ENCODE measurements at places on chromosomes 5 and 9. TPM values are rescaled to one million over a fixed set of nuclear protein-coding genes. Genes with fewer than 3 reads are reported as not detected.

GRCh38 chr5:164119806-164120447 is 614.5 kb downstream of the MAT2B start:
- H3K27ac ChIP-seq: no peak overlapping the region
- no peaks in the 10 kb centered on the region for H3K27me3 ChIP-seq
- H3K4me1 ChIP-seq: no peaks in the 10 kb centered on the region
- no peaks in the 10 kb centered on the region for H3K36me3 ChIP-seq
- DNase-seq: no peak

- no peaks in the 10 kb centered on the region for H3K4me1 ChIP-seq
- H3K36me3 ChIP-seq: no peaks in the 10 kb centered on the region
- H3K4me3 ChIP-seq: no peak overlapping the region
- no peak for DNase-seq
Observed at GRCh38 chr5:112594095-112594850, 143.4 kb upstream of the APC start.

GRCh38 chr5:62626534-62626933 is 47.9 kb downstream of the LRRC70 start:
- no peak overlapping the region for H3K27ac ChIP-seq
- H3K4me1 ChIP-seq: no peaks in the 10 kb centered on the region
- DNase-seq: no peak
- no peak overlapping the region for H3K4me3 ChIP-seq
- peaks cover 1% of the 10 kb centered on the region for H3K36me3 ChIP-seq

DNA sequence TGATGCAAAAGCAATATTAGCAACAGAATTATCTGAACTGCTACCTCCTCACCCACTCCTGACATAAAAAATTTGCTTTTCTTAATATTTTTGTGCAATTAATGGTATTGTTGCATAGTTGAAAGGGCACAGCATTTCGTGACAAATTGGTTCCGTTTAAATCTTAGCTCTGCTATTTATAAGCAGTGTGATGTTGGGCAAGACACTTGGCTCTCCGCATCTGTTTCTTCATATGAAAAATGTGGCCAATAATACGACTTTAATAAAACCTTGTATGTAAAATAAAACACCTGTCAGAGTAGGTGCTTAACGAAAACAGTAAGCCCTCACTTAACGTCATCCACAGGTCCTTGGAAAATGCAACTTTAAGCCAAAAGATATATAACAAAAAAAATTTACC is 4.2 kb downstream of the TMEM167A start:
- H3K27me3 ChIP-seq: no peaks in the 10 kb centered on the region
- H3K36me3 ChIP-seq: no peaks in the 10 kb centered on the region
- DNase-seq: no peak
- no peak overlapping the region for H3K4me3 ChIP-seq

DNA sequence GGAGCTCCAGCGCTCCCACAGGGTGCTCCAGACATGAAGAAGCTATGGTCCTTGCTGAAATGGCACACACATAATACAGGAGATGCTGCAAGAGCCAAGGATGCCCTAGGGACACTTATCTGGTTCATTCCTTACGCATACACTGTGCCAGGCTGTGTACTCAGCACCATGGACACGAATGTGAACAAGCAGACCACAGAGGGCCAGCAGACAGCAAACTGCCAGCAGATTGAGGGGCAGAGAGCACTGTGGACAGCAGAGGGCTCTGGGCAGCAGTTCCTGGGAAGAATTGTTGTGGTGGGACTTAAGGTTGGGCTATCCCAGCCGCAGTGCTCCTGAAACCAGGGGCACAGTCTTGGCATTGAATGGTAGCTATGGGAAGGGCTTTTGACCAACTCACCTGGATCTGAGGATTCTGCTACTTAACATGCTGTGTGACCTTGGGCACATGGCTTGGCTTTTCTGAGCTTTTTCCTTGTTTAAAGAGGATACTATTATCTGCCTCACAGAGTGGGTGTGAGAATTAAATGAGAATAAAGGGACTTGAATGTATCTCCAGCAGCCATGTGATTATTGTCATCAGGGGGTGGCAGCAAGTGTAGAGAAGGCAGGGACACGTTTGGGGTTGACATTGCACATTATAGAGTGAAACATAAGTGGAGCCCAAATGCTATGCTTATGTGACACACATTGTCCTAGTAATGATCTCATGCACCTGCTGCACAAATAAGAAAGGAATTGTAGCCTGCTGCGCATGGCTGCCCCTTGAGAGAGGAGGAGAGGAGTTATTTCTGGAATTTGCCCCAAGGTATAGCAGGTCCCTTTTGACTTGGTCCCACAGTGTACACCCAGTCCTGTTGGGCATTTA is 30.1 kb downstream of the PPARGC1B start:
- H3K4me3 ChIP-seq: no peak overlapping the region
- H3K4me1 ChIP-seq: no peaks in the 10 kb centered on the region
- no peaks in the 10 kb centered on the region for H3K27me3 ChIP-seq

- no peak overlapping the region for H3K4me3 ChIP-seq
- no peaks in the 10 kb centered on the region for H3K4me1 ChIP-seq
- no peaks in the 10 kb centered on the region for H3K36me3 ChIP-seq
- H3K27ac ChIP-seq: no peak overlapping the region
- H3K27me3 ChIP-seq: no peaks in the 10 kb centered on the region
Observed at GRCh38 chr5:102599289-102599688, 100.5 kb upstream of the SLCO6A1 start.

DNA sequence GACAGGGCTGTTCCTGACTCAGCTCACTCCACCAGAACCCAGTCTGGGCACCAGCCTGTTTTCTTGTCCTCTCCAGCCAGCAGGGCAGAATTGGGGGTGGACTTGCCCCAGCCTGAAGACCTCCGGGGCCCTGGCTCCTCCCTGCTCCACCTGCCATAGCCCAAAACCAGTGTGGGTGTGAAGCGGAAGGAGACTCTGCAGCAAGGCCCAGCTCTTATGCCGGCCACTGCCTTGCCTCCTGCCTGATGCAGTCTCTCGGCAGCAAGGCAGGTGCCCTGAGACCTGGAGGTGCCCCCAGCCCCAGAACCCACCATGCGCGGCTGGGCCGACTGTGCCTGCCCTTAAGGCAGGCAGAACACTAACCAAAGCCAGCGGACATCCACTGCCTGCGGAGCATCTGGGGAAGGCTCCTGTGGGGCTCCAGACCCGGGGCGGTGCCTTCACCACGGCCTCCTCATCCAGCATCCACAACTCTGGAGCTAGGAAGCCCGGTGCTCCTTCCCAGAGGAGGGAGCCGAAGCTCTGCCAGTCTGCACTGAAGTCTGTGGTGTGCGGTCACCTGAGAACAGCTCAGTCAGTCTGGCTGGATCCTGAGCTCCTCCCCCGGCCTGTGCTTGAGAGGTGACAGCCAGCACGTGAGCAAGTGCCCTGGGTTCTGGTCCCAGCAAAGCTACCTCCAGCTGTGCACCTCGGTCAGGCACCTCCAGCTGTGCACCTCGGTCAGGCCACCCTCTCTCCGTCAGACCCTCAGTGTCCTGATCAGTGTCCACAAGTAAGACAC is 116.7 kb downstream of the ADAMTS2 start:
- H3K36me3 ChIP-seq: no peaks in the 10 kb centered on the region
- H3K4me1 ChIP-seq: no peaks in the 10 kb centered on the region
- H3K27ac ChIP-seq: no peak overlapping the region
- DNase-seq: no peak
- H3K27me3 ChIP-seq: no peaks in the 10 kb centered on the region

DNA sequence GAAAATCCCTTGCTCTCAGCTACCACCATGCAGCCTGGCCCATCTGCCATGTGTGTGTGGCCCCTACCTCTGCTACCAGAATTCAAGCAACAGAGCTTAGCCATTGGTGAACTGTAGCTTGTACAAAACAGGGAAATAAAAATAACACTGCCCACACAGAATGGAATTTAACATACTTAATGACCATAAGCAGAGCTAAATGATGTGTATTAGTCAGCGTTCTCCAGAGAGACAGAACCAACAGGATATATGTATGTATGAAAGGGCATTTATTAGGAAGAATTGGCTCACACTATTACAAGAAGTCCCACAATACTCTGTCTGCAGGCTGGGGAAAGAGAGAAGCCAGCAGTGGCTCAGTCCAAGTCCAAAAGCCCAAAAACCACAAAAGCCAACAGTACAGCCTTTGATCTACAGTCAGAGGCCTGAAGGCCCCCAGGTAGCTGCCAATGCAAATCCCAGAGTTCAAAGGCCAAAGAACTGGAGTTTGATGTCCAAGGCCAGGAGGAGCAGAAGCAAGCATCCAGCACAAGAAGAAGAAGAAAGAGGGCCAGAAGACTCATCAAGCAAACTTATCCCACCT is 318.8 kb downstream of the DNAH5 start:
- no peaks in the 10 kb centered on the region for H3K36me3 ChIP-seq
- DNase-seq: no peak
- H3K4me1 ChIP-seq: no peaks in the 10 kb centered on the region
- H3K27me3 ChIP-seq: no peaks in the 10 kb centered on the region

GRCh38 chr9:134299883-134300282 is 26.4 kb upstream of the RXRA start:
- H3K27ac ChIP-seq: no peak overlapping the region
- H3K36me3 ChIP-seq: no peaks in the 10 kb centered on the region
- H3K4me1 ChIP-seq: peaks cover 8% of the 10 kb centered on the region
- H3K4me3 ChIP-seq: no peak overlapping the region

DNA sequence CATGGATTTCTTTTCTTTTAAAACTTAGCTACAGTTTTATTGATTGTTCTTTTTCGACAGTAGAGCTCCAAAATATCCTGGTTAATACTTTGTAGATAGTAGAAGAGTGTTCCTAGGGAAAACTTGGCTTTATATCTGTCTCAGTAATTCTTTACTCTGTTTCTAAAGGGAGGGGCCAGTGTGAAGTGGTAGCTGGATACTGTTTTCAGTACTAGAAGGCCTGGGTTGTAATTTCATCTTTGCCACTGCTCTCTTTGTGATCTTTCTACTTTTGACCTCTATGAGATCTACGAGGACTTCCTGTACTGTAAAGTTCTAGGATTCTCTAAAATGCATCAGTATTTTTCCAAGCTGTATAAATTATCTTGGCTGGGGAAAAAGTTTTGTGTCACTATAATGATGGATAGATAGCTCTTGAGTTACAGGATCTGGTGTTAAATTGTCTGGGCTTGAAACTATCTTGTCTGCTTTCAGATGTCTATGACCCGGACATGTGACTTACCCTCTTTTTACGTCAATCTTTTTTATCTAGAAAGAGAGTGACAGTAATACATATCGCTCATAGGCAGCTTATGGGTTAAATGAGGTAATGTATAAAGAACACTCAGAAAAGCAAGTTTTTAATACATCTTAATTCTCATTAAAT is 53.6 kb downstream of the PRR16 start:
- no peaks in the 10 kb centered on the region for H3K27me3 ChIP-seq
- no peak overlapping the region for H3K27ac ChIP-seq
- H3K36me3 ChIP-seq: no peaks in the 10 kb centered on the region
- no peaks in the 10 kb centered on the region for H3K4me1 ChIP-seq

GRCh38 chr5:163567811-163568210 is 62.4 kb downstream of the MAT2B start:
- no peaks in the 10 kb centered on the region for H3K36me3 ChIP-seq
- no peaks in the 10 kb centered on the region for H3K4me1 ChIP-seq
- no peak overlapping the region for H3K4me3 ChIP-seq

GRCh38 chr9:92716557-92716956 is 46.6 kb upstream of the IPPK start:
- no peaks in the 10 kb centered on the region for H3K27me3 ChIP-seq
- peaks cover 64% of the 10 kb centered on the region for H3K36me3 ChIP-seq
- peak overlapping the region; percentile 58 for H3K27ac ChIP-seq
- no peak overlapping the region for H3K4me3 ChIP-seq
- DNase-seq: no peak

GRCh38 chr5:24110004-24110615 is 534.7 kb downstream of the CDH10 start:
- H3K27me3 ChIP-seq: no peaks in the 10 kb centered on the region
- no peaks in the 10 kb centered on the region for H3K4me1 ChIP-seq
- DNase-seq: no peak

DNA sequence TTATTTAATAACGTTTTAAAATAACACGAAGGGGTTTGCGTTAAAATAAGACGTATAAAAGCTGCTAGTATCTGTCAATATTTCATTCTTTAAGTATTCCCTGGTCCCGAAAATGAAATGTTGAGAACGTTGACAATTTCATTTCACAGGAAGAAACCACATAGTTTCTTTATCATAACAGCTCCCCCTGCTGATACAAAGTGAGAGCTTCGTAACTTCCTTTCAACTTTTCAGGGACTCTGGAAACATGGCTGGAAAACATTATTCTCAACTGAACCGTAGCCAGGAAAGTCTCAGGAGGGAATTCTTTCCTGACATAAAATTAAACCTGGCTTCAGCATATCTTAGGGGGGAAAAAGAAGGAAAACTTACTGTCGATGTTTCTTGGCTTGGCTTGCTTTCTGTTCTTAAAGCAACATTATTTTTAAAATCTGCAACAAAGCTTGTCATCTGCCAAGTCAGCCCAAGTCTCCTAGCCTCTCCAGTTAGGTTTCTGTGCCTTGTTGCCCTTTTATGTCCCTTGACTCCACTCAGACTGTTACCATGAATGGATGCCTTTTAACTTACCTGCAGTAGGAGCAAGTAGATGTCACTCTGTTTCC is 122.9 kb upstream of the DAB2 start:
- no peaks in the 10 kb centered on the region for H3K4me1 ChIP-seq
- H3K27me3 ChIP-seq: peaks cover 4% of the 10 kb centered on the region
- H3K4me3 ChIP-seq: no peak overlapping the region
- no peaks in the 10 kb centered on the region for H3K36me3 ChIP-seq
- DNase-seq: no peak
- H3K27ac ChIP-seq: no peak overlapping the region

- no peak overlapping the region for H3K4me3 ChIP-seq
- no peaks in the 10 kb centered on the region for H3K36me3 ChIP-seq
- no peaks in the 10 kb centered on the region for H3K27me3 ChIP-seq
- H3K4me1 ChIP-seq: no peaks in the 10 kb centered on the region
Observed at GRCh38 chr5:172385707-172386106, 68.6 kb downstream of the SH3PXD2B start.

DNA sequence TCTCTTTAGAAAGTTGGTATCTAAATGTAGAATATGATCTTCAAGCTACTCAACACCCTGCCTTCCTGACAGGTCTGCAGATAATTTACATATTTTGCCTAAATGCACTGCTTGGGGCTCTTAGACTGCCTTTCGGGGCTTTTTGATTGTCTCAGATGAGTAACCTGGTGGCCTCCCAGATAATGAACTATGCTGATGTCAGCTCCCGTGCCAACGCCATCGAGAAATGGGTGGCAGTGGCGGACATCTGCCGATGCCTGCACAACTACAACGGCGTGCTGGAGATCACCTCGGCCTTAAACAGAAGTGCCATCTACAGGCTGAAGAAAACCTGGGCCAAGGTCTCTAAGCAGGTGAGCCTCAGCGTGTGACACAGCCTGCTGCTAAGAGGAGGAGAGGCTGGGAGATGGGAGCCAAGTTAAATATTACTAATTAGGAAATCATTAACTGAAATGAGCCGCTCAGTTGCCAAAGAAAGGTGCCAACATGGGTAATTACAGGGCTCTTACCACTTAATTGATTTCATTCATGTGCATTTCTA is 20.8 kb upstream of the CKMT2 start:
- no peaks in the 10 kb centered on the region for H3K27me3 ChIP-seq
- no peak overlapping the region for H3K27ac ChIP-seq
- H3K36me3 ChIP-seq: no peaks in the 10 kb centered on the region
- DNase-seq: peak; percentile 51
- H3K4me1 ChIP-seq: peaks cover 18% of the 10 kb centered on the region

Gene TGFBI
- 0.64 TPM for total RNA-seq

Gene PTGR1
- total RNA-seq: 2.7 TPM

Gene NEUROG1
- total RNA-seq: not detected

Gene HK3
- total RNA-seq: 0.13 TPM

Gene PCDHGA12
- total RNA-seq: 0.72 TPM

Gene PCDHB14
- total RNA-seq: not detected
